SK-N-SH (cell line): ENCODE measurements at places on chromosomes 5 and 9.

DNA sequence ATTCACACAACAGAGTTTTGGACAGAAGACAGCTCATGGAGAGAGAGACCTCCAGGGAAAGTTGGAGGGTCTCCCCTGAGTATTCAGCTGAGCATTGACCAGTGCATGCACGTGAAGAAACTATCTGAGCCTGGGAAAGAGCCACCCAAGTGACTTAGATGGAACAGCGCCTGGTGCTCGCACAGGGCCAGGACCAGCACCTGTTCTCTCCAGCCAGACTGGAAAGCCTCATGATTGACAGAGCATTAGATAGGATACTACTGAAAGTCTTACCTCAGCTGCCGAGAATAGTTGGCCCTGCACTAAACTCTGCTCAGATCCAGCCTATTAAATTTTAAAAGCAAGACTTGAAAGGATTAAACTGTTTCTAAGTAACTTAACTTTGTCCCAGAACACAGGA, 28.3 kb upstream of the NEURL1B start:
- no peaks in the 10 kb centered on the region for H3K4me1 ChIP-seq
- H3K27me3 ChIP-seq = no peaks in the 10 kb centered on the region; the same call in 1 of the 2 replicates
- H3K4me3 ChIP-seq = no peak overlapping the region
- no peak for DNase-seq
- H3K27ac ChIP-seq = no peak overlapping the region
- no peaks in the 10 kb centered on the region for H3K36me3 ChIP-seq

DNA sequence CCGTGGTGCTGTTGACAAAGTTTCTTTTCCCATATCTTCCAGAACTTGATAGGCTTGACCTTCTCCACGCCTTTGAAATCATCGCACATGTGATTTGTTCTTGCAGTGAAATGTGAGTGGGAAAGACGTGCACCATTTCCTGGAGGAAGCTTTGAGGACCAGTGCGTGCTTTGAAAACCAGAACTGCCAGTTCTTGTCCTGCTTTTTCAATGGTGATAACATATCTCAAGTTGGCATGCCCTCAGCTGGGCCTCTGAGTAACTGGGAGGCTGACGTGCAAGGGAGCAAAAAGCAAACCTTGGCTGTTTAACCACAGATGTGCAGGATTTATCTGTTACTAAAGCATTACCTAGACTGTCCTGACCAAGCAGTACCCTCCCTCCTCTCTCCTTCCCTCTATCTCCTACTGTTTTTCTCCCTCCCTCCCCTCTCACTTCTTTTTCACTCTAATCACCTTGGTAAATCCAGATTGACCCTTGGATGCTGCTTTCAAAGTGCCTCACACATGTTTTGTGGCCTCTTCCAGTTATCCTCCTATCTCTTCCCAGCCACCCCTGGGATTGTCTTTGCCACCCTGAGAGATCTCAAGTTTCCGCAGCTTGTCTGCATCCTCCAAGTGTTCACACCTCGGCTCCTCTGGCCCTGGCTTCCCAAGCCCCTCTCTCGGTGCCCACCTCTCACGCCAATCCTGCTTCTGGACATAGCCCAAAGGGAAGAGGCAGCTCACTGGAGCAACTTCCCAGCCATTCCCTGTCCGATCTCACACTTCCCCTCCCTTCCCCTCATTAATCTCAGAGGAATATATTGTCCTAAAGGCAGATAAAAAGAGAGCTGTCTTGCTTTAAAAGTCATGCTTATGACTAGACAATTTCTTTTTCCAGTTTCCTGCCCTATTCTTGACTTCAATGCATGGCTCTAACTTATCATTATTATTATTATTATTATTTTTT, 198.3 kb downstream of the ERCC6L2 start:
- H3K4me3 ChIP-seq = no peak overlapping the region
- no peak overlapping the region for H3K27ac ChIP-seq
- no peak for DNase-seq
- no peaks in the 10 kb centered on the region for H3K27me3 ChIP-seq
- no peaks in the 10 kb centered on the region for H3K36me3 ChIP-seq

- no peaks in the 10 kb centered on the region for H3K27me3 ChIP-seq
- H3K4me1 ChIP-seq = peaks cover 8% of the 10 kb centered on the region; the same call in 1 of the 2 replicates
- DNase-seq = no peak
- H3K36me3 ChIP-seq = no peaks in the 10 kb centered on the region
- no peak overlapping the region for H3K27ac ChIP-seq
These were observed 220.8 kb downstream of the SNX18 start for GRCh38 chr5:54738118-54738972.

DNA sequence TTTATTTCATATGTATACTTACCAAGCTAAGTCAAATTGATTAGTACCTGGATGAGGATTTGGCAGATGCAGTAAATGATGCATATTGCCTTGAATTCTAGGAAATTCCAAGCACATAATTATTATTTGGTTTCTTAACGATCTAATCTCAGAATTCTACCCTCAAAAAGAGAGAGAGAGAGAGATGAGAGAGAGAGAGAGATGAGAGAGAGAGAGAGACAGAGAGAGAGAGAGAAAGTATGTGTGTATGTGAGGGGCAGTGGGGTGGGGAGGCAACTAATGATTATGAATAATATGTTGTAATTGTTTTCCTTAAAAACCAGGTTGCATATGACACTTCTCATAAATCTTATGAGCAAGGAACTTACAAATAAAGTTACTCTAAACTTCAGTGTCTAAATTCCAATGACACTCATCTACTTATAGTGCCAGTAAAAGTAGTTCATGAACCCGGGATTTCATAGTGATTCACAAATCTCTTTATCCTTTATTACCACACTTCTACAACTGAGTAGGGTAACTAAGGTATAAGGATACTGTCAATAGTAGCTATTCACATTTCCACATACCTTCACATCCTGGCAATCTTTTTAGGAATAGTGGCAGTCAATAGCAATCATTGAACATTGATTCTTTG, 60.5 kb upstream of the EDIL3 start:
- DNase-seq = no peak
- no peaks in the 10 kb centered on the region for H3K36me3 ChIP-seq
- H3K27ac ChIP-seq = no peak overlapping the region
- H3K27me3 ChIP-seq = no peaks in the 10 kb centered on the region
- H3K4me1 ChIP-seq = no peaks in the 10 kb centered on the region

DNA sequence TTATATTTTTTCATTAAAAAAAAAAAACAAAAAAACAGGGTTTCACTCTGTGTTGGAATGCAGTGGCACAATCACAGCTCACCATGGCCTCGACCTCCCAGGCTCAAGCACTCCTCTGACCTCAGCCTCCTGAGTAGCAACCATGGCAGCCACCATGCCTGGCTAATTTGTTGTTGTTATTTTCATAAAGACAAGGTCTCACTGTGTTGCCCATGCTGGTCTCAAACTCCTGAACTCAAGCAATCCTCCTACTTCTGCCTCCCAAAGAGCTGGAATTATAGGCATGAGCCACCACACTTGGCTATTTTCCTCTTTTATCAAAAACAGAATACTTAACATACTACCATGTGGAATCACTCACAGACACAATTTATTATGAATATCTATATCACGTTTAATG, 46.7 kb downstream of the UBAP2 start:
- H3K27ac ChIP-seq = no peak overlapping the region
- no peaks in the 10 kb centered on the region for H3K4me1 ChIP-seq
- DNase-seq = no peak
- H3K36me3 ChIP-seq = peaks cover 12% of the 10 kb centered on the region

- no peak for DNase-seq
- H3K4me1 ChIP-seq = 0 out of 2 replicates have a peak, but pooled peaks cover 8% of the 10 kb centered on the region
- no peaks in the 10 kb centered on the region for H3K36me3 ChIP-seq
- no peak overlapping the region for H3K4me3 ChIP-seq
- H3K27ac ChIP-seq = peak overlapping the region; percentile 71
These were observed 134.6 kb downstream of the EDIL3 start for GRCh38 chr5:84249918-84250630.
